ENCODE measurements at places on chromosomes 6 and 20.

GRCh38 chr20:54151075-54151439, 22.7 kb downstream of the CYP24A1 start:
- H3K4me3 ChIP-seq, result no peak overlapping the region
- H3K36me3 ChIP-seq, result no peaks in the 10 kb centered on the region
- no peak overlapping the region for H3K27ac ChIP-seq
- no peak for DNase-seq
- peaks cover 14% of the 10 kb centered on the region for H3K27me3 ChIP-seq
- no peaks in the 10 kb centered on the region for H3K4me1 ChIP-seq

DNA sequence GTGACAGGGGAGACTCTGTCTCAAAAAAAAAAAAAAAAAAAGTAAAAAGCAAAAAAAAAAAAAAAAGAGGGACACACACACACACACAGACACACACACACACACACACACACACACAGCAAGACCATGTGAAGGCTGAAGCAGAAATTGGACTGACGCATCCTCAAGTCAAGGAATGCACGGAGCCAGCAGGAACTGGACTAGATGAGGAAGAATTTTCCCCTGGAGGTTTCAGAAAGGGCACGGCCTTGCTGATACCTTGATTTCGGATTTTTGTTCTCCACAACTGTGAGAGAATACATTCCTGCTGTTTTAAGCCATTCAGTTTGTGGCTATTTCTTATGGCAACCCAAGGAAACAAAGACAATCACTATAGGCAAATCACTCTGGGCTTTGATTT, 176.9 kb upstream of the SALL4 start:
- H3K27ac ChIP-seq, result peak overlapping the region; percentile 43
- DNase-seq, result no peak
- peaks cover 2% of the 10 kb centered on the region for H3K36me3 ChIP-seq

DNA sequence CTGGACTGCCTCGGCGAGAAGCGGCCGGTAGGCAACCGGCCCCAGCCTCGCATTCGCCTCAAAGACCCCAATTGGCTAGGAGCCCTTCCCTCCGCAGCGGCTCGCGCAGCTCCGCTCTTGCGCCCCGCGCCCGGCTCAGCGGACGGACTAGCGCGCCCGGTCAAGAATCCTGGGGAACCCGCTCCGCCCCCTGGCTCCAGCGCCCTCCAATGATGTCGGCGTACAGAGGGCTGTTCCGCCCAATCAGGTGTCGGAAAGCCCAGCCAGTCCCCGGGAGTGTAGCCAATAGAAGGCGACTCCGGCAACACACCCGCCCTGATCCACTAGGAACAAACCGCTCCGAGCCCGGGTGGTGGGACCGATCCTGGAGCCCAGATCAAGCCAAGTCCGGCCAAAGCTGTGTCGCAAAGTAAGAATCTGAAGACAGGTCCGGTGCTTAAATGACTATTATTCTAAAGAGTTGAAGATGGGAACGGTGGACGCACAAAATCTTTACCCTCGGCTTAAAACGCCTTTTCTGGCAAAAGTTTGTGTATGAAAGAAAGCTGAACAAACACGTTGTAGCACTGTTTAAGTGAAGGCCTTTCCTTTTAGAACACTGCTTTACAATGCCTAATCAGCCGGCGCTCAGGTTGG, 132.2 kb downstream of the OGFRL1 start:
- peak overlapping the region; percentile 90 for H3K27ac ChIP-seq
- H3K27me3 ChIP-seq, result no peaks in the 10 kb centered on the region
- H3K4me3 ChIP-seq, result peak overlapping the region; percentile 84
- peaks cover 29% of the 10 kb centered on the region for H3K4me1 ChIP-seq

- H3K36me3 ChIP-seq, result peaks cover 2% of the 10 kb centered on the region
- no peak overlapping the region for H3K4me3 ChIP-seq
- no peaks in the 10 kb centered on the region for H3K27me3 ChIP-seq
- peaks cover 48% of the 10 kb centered on the region for H3K4me1 ChIP-seq
Observed at GRCh38 chr6:130931683-130932082, 104.5 kb downstream of the SMLR1 start.

- no peak for DNase-seq
- H3K27me3 ChIP-seq, result no peaks in the 10 kb centered on the region
- H3K4me1 ChIP-seq, result peaks cover 36% of the 10 kb centered on the region
- no peak overlapping the region for H3K4me3 ChIP-seq
Observed at GRCh38 chr6:22003287-22003686, 293.5 kb downstream of the PRL start.

GRCh38 chr20:44745598-44746366, at the start of gene KCNK15:
Gene KCNK15, plus strand, starts transcription at chr20:44745865. Its CDS starts 46 bp downstream, at chr20:44745911.
- H3K4me1 ChIP-seq, result peaks cover 27% of the 10 kb centered on the region
- H3K27me3 ChIP-seq, result no peaks in the 10 kb centered on the region
- H3K4me3 ChIP-seq, result peak within 1 kb of the TSS; percentile 75
- no peak for DNase-seq
- H3K36me3 ChIP-seq, result no peaks in the 10 kb centered on the region

GRCh38 chr20:43700627-43701026, 26.2 kb downstream of the GTSF1L start:
- H3K27me3 ChIP-seq, result no peaks in the 10 kb centered on the region
- no peak for DNase-seq
- no peak overlapping the region for H3K27ac ChIP-seq

DNA sequence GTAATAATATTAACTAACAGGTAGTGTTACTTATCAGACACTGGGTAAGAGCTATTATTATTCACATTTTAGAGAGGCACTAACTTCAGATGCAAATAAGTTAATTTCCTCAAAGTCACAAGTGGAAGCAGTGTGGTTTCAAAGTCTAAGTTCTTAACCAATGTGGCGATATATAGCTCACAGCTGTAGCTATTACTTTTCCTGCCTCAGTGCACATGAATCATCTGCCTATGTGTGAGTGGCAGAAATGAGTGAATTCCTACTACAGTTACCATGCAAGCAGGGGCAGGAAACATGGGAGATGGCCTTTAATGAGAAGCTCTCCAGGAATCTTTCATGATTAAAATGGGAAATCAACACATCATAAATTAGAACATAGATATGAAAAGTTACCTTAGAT, 126.2 kb upstream of the EYA4 start:
- DNase-seq, result no peak
- peaks cover 4% of the 10 kb centered on the region for H3K27me3 ChIP-seq
- no peaks in the 10 kb centered on the region for H3K36me3 ChIP-seq
- H3K4me3 ChIP-seq, result no peak overlapping the region
- no peaks in the 10 kb centered on the region for H3K4me1 ChIP-seq

- no peak overlapping the region for H3K27ac ChIP-seq
- H3K36me3 ChIP-seq, result no peaks in the 10 kb centered on the region
- DNase-seq, result no peak
- H3K4me3 ChIP-seq, result no peak overlapping the region
- H3K4me1 ChIP-seq, result peaks cover 14% of the 10 kb centered on the region
Observed at GRCh38 chr6:5729813-5730517, 276.8 kb downstream of the NRN1 start.

- H3K36me3 ChIP-seq, result no peaks in the 10 kb centered on the region
- no peak for DNase-seq
- H3K4me1 ChIP-seq, result peaks cover 67% of the 10 kb centered on the region
- peak overlapping the region; percentile 91 for H3K27ac ChIP-seq
Observed at GRCh38 chr6:3844097-3844463, 5.1 kb upstream of the FAM50B start.

- H3K4me1 ChIP-seq, result peaks cover 20% of the 10 kb centered on the region
- no peaks in the 10 kb centered on the region for H3K36me3 ChIP-seq
- H3K27ac ChIP-seq, result no peak overlapping the region
- no peak for DNase-seq
- H3K27me3 ChIP-seq, result peaks cover 46% of the 10 kb centered on the region
Observed at GRCh38 chr6:165659945-165660856, 2.8 kb downstream of the PDE10A start.

GRCh38 chr20:62878244-62879038, 16.8 kb upstream of the TCFL5 start:
- peak overlapping the region; percentile 27 for H3K27ac ChIP-seq
- no peaks in the 10 kb centered on the region for H3K27me3 ChIP-seq
- H3K36me3 ChIP-seq, result peaks cover 9% of the 10 kb centered on the region
- no peak overlapping the region for H3K4me3 ChIP-seq
- H3K4me1 ChIP-seq, result peaks cover 24% of the 10 kb centered on the region

DNA sequence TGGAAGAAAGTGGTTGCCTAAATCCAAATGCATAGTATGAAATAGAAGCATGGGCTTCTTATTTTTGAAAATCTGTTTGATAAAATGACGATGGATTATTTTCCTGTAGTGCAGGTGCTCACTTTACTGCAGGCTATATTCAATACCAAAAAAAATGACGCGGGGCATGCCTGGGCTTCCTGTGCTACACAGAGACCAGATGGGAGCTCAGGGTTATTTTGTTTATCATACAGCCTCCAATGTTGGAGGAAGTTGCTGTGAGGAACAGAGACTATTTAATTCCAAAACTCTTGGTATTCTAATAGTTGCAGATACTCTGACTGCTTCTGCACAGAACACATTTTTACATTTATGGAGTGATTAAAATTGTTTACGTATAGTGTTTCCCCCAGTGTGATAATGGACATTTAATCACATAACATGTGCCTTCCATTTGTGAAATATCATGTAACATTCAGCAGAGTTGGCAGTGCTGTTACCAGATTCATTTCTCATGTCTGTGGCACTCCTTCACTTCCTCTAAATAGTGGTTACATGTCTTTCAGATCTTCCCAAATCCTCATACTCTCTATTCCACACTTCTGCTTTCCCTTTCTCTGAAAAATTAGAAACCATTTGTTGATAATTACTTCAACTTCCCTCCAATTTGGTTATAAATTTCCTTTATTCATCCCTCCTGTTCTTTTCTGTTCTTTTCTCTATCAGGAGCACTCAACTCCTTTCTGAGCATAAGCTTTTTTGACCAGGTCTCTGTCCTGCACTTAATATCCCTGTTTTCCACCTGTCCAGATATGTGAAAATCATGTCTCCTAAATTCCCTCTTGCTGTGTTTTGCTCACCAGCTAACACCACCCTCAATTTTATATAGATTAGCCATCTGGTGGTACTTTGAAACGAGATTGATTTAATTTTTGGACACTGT, 121.6 kb downstream of the ADGRB3 start:
- H3K36me3 ChIP-seq, result no peaks in the 10 kb centered on the region
- H3K4me1 ChIP-seq, result no peaks in the 10 kb centered on the region
- DNase-seq, result no peak
- H3K27ac ChIP-seq, result no peak overlapping the region
- no peak overlapping the region for H3K4me3 ChIP-seq
- peaks cover 4% of the 10 kb centered on the region for H3K27me3 ChIP-seq

DNA sequence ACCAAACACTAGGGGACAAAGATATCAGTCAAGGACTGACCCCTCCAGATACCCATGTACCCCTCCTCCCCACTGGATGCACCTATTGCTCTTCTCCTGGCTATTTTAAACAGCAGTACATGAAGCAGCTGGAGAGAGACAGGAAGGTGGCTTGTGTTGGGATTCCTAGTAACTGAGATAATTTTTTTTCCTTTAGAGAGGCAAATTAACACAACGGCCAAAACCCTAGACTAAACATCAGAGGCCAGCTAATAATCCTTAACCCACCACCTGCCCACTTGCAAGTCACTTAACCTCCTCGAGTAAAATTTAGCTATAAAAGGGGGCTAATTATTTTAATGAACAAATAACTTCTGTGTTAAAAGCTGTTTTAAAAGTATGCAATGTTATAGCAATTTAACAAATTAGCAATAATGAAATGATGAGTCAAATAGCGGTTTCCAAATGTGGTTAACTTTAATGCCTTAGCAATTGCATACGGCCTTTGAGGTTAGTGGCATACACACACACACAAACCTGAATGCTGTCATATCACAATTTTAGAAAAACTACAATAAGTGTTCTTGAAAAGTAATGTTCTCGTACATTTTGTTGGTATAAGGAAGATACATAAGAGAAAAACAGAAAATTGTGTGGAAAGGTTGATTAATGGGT, 151.7 kb downstream of the FRK start:
- H3K36me3 ChIP-seq, result no peaks in the 10 kb centered on the region
- no peak overlapping the region for H3K27ac ChIP-seq
- H3K4me1 ChIP-seq, result no peaks in the 10 kb centered on the region
- no peak for DNase-seq

GRCh38 chr6:3746119-3746691, 5.3 kb downstream of the PXDC1 start:
- H3K27ac ChIP-seq, result peak overlapping the region; percentile 92
- H3K4me3 ChIP-seq, result peak overlapping the region; percentile 54
- peaks cover 84% of the 10 kb centered on the region for H3K4me1 ChIP-seq

GRCh38 chr20:23519556-23519955, 28.6 kb downstream of the CST8 start:
- no peaks in the 10 kb centered on the region for H3K36me3 ChIP-seq
- H3K4me3 ChIP-seq, result no peak overlapping the region
- peaks cover 10% of the 10 kb centered on the region for H3K4me1 ChIP-seq
- H3K27me3 ChIP-seq, result peaks cover 9% of the 10 kb centered on the region

GRCh38 chr6:3304500-3305215, 45.9 kb downstream of the PSMG4 start:
- no peaks in the 10 kb centered on the region for H3K4me1 ChIP-seq
- no peak overlapping the region for H3K4me3 ChIP-seq
- H3K27me3 ChIP-seq, result no peaks in the 10 kb centered on the region
- no peak overlapping the region for H3K27ac ChIP-seq

- H3K4me1 ChIP-seq, result peaks cover 59% of the 10 kb centered on the region
- peak overlapping the region; percentile 39 for H3K27ac ChIP-seq
- DNase-seq, result no peak
- H3K4me3 ChIP-seq, result peak overlapping the region; percentile 32
Observed at GRCh38 chr20:63977739-63978276, 1.6 kb downstream of the SAMD10 start.

GRCh38 chr20:15593081-15593480, 980.2 kb downstream of the KIF16B start:
- H3K27me3 ChIP-seq, result no peaks in the 10 kb centered on the region
- H3K4me3 ChIP-seq, result no peak overlapping the region
- H3K27ac ChIP-seq, result no peak overlapping the region
- DNase-seq, result no peak
- no peaks in the 10 kb centered on the region for H3K36me3 ChIP-seq
- H3K4me1 ChIP-seq, result no peaks in the 10 kb centered on the region

- H3K4me1 ChIP-seq, result no peaks in the 10 kb centered on the region
- peaks cover 9% of the 10 kb centered on the region for H3K27me3 ChIP-seq
- no peak for DNase-seq
- H3K4me3 ChIP-seq, result no peak overlapping the region
- no peaks in the 10 kb centered on the region for H3K36me3 ChIP-seq
- no peak overlapping the region for H3K27ac ChIP-seq
Observed at GRCh38 chr6:13025893-13026499, 302.3 kb downstream of the TBC1D7 start.

GRCh38 chr20:6466075-6466810, 301.2 kb upstream of the BMP2 start:
- H3K4me1 ChIP-seq, result peaks cover 2% of the 10 kb centered on the region
- peaks cover 2% of the 10 kb centered on the region for H3K27me3 ChIP-seq
- H3K4me3 ChIP-seq, result no peak overlapping the region
- H3K27ac ChIP-seq, result no peak overlapping the region
- no peaks in the 10 kb centered on the region for H3K36me3 ChIP-seq
- no peak for DNase-seq

- H3K4me1 ChIP-seq, result no peaks in the 10 kb centered on the region
- no peaks in the 10 kb centered on the region for H3K36me3 ChIP-seq
- H3K4me3 ChIP-seq, result no peak overlapping the region
- no peak overlapping the region for H3K27ac ChIP-seq
- H3K27me3 ChIP-seq, result peaks cover 12% of the 10 kb centered on the region
Observed at GRCh38 chr6:75331151-75331550, 46.6 kb upstream of the TMEM30A start.

GRCh38 chr6:17032988-17033634, 68.7 kb upstream of the STMND1 start:
- H3K27ac ChIP-seq, result peak overlapping the region; percentile 88
- no peaks in the 10 kb centered on the region for H3K27me3 ChIP-seq
- peak overlapping the region; percentile 26 for H3K4me3 ChIP-seq
- no peaks in the 10 kb centered on the region for H3K36me3 ChIP-seq
- no peak for DNase-seq

Data from osteocyte (in vitro differentiated cells).